ENCODE measurements at places on chromosomes 16 and 17.

GRCh38 chr17:51610155-51610554 lies 349.8 kb downstream of the UTP18 start:
- DNase-seq = no peak

- no peak for DNase-seq
Observed at GRCh38 chr17:48335858-48336500, 94.0 kb downstream of the SKAP1 start.

GRCh38 chr17:66551839-66552238 lies 249.4 kb downstream of the PRKCA start:
- DNase-seq = no peak

GRCh38 chr16:28316054-28316453 lies 23.7 kb downstream of the SBK1 start:
- no peak for DNase-seq

- no peak for DNase-seq
Observed at GRCh38 chr16:5252791-5253190, 155.2 kb upstream of the EEF2KMT start.

GRCh38 chr16:1174477-1175357 lies 21.8 kb downstream of the CACNA1H start:
- DNase-seq = no peak

- no peak for DNase-seq
Observed at GRCh38 chr16:4936991-4937781, at the start of gene PPL. TSS of gene PPL (minus strand) at chr16:4937148. CDS start at chr16:4937045, 103 bp downstream.

- no peak for DNase-seq
Observed at GRCh38 chr16:57503366-57503765, 17.1 kb upstream of the DOK4 start.

DNA sequence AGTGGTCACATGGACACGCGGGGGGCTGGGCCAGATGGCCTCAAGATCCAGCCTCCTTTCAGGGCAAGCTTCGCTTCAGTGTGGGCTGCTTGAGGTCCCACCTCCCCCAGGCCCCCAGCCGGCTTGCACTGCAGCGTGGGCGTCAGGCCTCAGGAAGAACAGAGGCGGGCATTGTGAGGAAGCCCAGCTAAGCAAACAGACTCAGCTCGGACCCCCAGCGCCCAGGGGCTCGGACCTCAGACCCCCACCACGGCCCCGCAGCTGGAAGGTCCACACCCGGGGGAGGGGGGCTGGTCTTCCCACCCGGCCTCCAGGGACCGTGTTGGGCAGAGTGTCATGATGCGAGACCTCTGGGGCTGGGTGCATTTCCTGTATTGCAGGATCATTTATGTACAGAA lies 24.7 kb upstream of the ZNF469 start:
- DNase-seq = no peak

GRCh38 chr16:28290859-28291254 lies 1.5 kb upstream of the SBK1 start:
- no peak for DNase-seq

All from activated CD4-positive, CD25-positive, alpha-beta regulatory T cell (primary cell).